ENCODE measurements at places on chromosomes 6 and 20.

DNA sequence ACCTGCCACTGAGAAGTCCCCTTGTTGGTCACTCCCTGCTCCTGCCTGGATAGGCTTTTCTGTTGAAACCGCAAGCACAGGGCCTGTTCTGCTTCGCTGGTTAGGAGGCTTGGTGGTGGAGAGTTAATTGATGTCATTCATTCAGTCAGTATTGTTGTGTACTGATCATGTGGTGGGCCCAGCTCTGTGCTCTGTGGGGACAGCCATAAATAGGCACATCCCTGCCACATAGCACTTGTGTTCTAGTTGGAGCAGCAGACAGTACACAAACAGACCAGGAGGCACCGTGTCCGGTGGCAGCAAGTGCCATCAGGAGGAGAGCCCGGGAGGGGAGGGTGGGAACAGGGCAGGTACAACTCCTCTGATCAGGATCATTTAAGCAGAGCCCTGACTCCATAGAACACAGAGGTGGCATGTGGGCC lies 155.2 kb upstream of the INSM1 start:
- no peak for DNase-seq

GRCh38 chr6:90194371-90194841 lies 102.2 kb downstream of the BACH2 start:
- DNase-seq, result no peak

GRCh38 chr20:58135441-58136148 lies 92.9 kb downstream of the ANKRD60 start:
- no peak for DNase-seq

GRCh38 chr6:159966339-159966738 lies 2.5 kb upstream of the IGF2R start:
- DNase-seq, result no peak

GRCh38 chr6:71496722-71497033 lies 208.1 kb downstream of the OGFRL1 start:
- DNase-seq, result no peak

DNA sequence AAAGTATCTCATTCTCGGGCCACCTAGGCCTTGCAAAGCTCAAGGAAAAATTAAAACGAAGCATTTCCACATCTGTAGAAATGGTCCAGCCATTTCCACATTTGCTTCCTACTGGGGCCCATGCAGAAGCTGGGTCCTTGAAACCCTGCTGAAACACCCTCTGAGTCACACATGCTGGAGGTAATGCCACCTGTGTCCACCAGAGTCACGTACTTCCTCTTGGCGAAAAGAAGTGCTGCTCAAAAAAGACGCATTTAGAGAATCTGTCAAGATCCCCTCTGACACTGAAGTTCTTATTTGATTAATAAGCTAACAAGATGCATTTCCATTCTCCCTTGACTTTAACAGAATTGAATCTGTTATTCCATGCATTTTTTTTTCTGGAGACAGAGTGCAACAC lies 423.2 kb downstream of the PREX1 start:
- DNase-seq, result no peak

DNA sequence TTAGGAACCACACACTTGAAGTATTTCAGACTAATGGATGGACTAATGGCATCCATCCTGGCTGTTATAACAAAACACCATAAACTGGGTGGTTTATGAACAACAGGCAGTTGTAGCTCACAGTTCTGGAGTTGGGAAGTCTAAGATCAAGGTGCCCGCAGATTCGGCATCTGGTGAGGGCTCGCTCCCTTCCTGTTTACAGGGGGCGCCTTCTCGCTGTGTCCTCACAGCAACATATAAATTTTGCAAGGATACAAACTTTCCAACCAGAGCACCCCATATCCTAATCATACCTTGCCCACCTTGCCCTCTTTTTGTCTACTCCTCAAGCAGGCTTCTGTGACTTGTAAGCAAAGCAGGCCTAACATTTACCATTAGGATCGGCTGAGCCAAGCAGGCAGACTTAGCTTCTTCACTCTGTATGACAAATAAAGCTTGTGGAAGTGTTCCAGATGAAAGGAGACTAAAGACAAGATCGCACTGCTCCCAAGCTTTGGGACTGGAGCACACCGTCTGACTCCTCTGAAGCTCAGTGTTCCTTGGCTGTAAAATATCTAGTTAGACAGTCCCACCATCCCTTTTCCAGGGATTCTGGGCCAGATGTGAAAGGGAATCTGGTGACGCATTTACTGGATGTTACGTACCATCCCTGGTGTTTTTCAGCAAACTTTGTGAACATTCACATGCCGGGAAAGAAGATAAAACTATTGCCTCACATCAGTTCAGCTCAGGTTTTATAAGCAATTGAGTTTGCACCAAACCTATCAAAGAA lies 34.9 kb downstream of the GFOD1 start:
- no peak for DNase-seq

DNA sequence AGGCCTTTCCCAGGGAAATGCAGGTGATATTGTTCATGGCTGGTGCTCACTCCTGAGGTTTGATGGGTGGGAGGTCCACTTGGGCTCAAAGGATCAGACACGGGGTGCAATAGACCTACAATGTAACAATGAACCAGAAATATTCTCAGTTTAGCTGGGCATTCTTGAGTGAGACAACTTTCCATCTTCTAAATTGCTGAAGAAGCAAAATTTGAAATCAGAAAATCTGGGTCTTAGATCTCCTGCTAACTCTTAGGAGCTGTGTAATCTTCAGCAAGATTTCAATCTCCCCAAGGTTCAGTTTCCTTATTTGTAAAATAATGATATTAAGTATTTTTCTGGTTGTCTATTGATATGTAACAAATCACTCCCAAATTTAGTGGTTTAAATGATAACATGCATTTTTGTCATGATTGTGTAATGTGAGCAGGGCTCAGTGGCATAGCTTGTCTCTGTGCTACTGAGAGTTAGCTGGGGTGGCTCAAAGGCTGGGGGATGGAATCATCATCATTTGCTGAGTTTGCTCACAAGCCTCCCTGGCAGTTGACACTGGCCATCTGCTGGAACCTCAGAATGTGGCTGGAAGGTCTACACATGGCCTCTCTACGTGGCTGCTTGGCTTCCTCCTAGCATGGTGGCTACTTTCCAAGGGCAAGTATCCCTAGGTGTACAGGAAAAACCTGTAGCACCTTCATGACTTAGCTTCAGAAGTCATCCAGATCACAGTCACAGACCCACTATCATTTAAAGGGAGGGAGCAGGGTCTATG lies 98.8 kb downstream of the GRM1 start:
- no peak for DNase-seq

DNA sequence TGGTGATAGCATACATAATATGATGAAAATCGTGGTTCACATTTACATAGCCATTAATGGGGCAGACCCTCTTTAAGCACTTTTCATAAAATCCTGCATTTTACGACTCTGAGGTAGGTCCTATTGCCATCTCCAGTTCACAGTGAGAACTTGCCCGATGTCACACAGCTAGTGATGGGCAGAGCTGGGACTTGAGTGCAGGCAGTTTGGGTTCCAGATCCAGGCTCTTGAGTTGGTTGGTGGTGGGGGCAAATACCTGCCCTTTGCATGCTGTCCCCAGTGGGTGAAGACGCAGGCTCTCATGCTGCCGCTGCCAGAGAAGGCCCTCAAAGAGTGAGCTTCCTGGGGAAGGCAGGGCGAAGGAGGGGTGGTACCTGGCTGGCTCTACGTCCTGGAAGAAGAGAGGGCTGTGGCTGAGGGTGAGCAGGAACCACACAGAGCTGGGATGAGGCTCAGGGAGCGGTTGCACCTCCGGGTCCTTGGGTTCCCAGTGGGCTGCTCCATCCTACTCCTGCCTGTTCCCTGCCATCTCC lies 6.1 kb upstream of the BAK1 start:
- DNase-seq, result no peak
